Lung microvascular endothelial cell (primary cell): ENCODE measurements at places on chromosomes 3 and 15. TPM values are rescaled to one million over a fixed set of nuclear protein-coding genes. Genes with fewer than 3 reads are reported as not detected.

PHLDB2 gene
- 32.5 and 50.6 TPM in 2 replicates for total RNA-seq

C3orf85 gene
- not detected in 2 replicates for total RNA-seq

UACA gene
- total RNA-seq = 102 and 189 TPM in 2 replicates

ROPN1 gene
- not detected in 2 replicates for total RNA-seq

RHO gene
- not detected in 2 replicates for total RNA-seq

RBPMS2 gene
- total RNA-seq = under 0.01 TPM in 2 replicates

CD276 gene
- total RNA-seq = 21.4 and 41.4 TPM in 2 replicates

SKOR1 gene
- under 0.01 TPM in 2 replicates for total RNA-seq

TLR9 gene
- total RNA-seq = not detected in 2 replicates

MAN2A2 gene
- 16.8 and 28.8 TPM in 2 replicates for total RNA-seq

GNAT1 gene
- not detected in 2 replicates for total RNA-seq

NEO1 gene
- total RNA-seq = 2.2 and 44.6 TPM in 2 replicates

NPAP1 gene
- total RNA-seq = not detected in 2 replicates

ACTC1 gene
- total RNA-seq = not detected in 2 replicates

GPR176 gene
- total RNA-seq = 2.4 and 14.4 TPM in 2 replicates

POU1F1 gene
- total RNA-seq = not detected in 2 replicates
